ENCODE measurements at places on chromosomes 13 and 19. TPM values are rescaled to one million over a fixed set of nuclear protein-coding genes. Genes with fewer than 3 reads are reported as not detected.

Gene DPF1
- total RNA-seq: not detected

Gene ZNF83
- 50.8 TPM for total RNA-seq

Gene ZNF470
- total RNA-seq: 2.0 TPM

Gene IRGC
- total RNA-seq: not detected

Gene TMEM255B
- 2.7 TPM for total RNA-seq

Gene LILRB2
- total RNA-seq: 11.8 TPM

Gene ZNF626
- 7.8 TPM for total RNA-seq

All from omental fat pad (tissue), 4 donors.